ENCODE measurements at places on chromosomes 7 and 10. TPM values are rescaled to one million over a fixed set of nuclear protein-coding genes. Genes with fewer than 3 reads are reported as not detected.

EIF4H gene
- total RNA-seq = 399 TPM

ADAM8 gene
- 147 TPM for total RNA-seq

UTF1 gene
- total RNA-seq = not detected

SFXN4 gene
- total RNA-seq = 24.3 TPM

FAM237B gene
- not detected for total RNA-seq

PPP1R9A gene
- 0.34 TPM for total RNA-seq

GIMAP2 gene
- 0.21 TPM for total RNA-seq

FKBP6 gene
- not detected for total RNA-seq

CPA1 gene
- not detected for total RNA-seq

NKX1-2 gene
- total RNA-seq = 1.4 TPM

TCAF2 gene
- 0.34 TPM for total RNA-seq

FOXI2 gene
- total RNA-seq = not detected

PCLO gene
- 3.1 TPM for total RNA-seq

CRYGN gene
- total RNA-seq = 0.14 TPM

OR2A5 gene
- not detected for total RNA-seq

CC2D2B gene
- total RNA-seq = 0.14 TPM

PLAC9 gene
- total RNA-seq = not detected

TMEM176A gene
- total RNA-seq = not detected

MRPS16 gene
- total RNA-seq = 83.7 TPM

HOXA13 gene
- not detected for total RNA-seq

ELAPOR2 gene
- total RNA-seq = 10.5 TPM

CABCOCO1 gene
- not detected for total RNA-seq

ERV3-1 gene
- total RNA-seq = 29.0 TPM

NPY4R2 gene
- not detected for total RNA-seq

GIMAP7 gene
- total RNA-seq = not detected

TAS2R3 gene
- 1.0 TPM for total RNA-seq

TMEM236 gene
- 0.07 TPM for total RNA-seq

RAB19 gene
- 0.50 TPM for total RNA-seq

COL17A1 gene
- 884 TPM for total RNA-seq

PTPRZ1 gene
- 17.7 TPM for total RNA-seq

VWA2 gene
- 4.7 TPM for total RNA-seq

SUN3 gene
- 1.4 TPM for total RNA-seq

CALHM1 gene
- not detected for total RNA-seq

AGAP4 gene
- 8.4 TPM for total RNA-seq

KCND2 gene
- not detected for total RNA-seq

CHCHD3 gene
- total RNA-seq = 100 TPM

AP3M1 gene
- 44.1 TPM for total RNA-seq

RABGEF1 gene
- 41.9 TPM for total RNA-seq

GNGT1 gene
- not detected for total RNA-seq

MEOX2 gene
- not detected for total RNA-seq

PITX3 gene
- not detected for total RNA-seq

C7orf25 gene
- total RNA-seq = 4.4 TPM

CALML3 gene
- total RNA-seq = 9.2 TPM

MBLAC1 gene
- total RNA-seq = 1.0 TPM

SRGN gene
- total RNA-seq = 1.7 TPM

ABCA13 gene
- total RNA-seq = 4.9 TPM

SPRN gene
- total RNA-seq = not detected

LRRC4 gene
- total RNA-seq = 1.4 TPM

HECW1 gene
- total RNA-seq = not detected

SPDYE1 gene
- total RNA-seq = not detected

CLDN4 gene
- 44.1 TPM for total RNA-seq

BZW2 gene
- 74.5 TPM for total RNA-seq

PRPS1L1 gene
- not detected for total RNA-seq

USP54 gene
- 30.5 TPM for total RNA-seq

CYP2E1 gene
- total RNA-seq = 0.93 TPM

MSMB gene
- total RNA-seq = 0.34 TPM

FAM13C gene
- total RNA-seq = 1.00 TPM

CACNA2D1 gene
- total RNA-seq = 6.2 TPM

GRM3 gene
- total RNA-seq = not detected

DPCD gene
- 11.6 TPM for total RNA-seq
